Gastrocnemius medialis (tissue), 4 donors: ENCODE measurements at places on chromosomes 2 and 18. TPM values are rescaled to one million over a fixed set of nuclear protein-coding genes. Genes with fewer than 3 reads are reported as not detected.

DNA sequence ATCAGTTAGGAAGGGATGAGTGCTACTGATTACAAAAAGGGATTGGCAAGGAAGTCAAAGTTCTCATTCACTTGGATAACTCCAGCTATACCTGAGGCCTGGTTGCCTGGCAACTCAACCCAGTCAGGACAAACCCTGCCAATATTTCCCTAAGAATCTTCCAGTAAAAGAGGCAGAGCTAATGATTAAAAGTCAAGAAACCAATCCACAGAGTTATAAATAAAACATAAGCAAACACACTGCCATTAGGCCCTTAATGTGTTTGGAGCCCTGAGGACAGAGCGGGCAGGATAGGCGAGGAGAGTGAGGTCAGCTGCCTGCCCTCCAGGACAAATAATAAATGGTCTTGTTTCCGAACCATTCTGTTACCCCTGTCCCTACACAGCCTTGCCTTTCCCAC is 215.6 kb upstream of the NABP1 start:
- DNase-seq = no peak

DNA sequence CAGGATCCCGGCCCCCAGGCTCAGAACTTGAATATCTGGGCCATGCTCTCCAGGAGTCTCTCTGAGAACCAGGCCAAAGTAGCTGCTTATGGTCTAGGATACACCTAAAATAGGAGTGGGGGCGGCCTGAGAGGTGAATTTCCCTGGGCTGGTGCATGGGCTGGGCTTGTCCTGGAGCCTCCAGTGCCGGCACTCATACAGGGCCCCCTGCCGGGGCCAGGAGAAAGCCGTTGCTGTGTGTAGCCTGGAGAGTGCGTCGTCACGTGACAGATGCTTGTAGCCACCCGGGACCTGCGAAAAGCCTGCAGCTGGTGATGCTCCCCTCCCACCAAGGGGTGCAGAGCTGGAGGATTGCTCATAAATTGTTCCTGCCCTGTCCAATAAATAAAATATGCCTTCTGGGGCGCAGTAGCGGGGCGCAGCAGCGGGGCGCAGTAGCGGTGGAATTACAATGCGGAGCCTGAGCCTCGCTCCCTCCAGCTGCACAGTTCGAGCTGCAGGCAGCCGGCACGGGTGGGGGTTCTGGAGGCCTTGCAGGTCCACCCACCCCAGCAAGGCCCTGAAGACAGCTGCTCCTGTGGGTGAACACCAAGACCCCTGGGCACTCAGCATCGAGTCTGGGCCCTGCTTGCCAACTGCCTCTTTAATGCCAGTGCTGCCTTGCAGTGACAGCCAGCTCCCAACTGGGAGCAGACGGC is 289.9 kb downstream of the NDUFA10 start:
- DNase-seq = peak; percentile 37

DNA sequence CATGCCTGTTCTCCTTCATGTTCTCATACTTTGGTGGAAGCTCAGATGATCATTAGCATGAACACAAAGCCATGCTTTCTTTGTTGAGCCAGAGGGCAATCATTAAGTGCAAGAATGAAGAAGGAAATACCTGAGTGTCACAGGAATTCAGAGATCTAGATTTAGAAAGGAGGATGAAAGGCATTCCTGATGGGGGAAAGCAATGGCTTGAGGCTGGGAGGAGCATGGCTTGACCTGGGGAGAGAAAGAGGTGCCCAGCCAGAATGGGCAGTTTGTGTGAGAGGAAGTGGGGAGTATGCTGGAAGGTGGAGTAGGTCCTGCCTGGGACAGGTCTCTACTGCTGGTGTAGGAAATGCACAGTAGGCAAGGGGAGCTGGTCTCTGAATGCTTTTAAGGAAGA is 35.1 kb downstream of the SLC4A3 start:
- no peak for DNase-seq

- no peak for DNase-seq
Observed at GRCh38 chr2:114714313-114714712, 271.9 kb downstream of the DPP10 start.

DNA sequence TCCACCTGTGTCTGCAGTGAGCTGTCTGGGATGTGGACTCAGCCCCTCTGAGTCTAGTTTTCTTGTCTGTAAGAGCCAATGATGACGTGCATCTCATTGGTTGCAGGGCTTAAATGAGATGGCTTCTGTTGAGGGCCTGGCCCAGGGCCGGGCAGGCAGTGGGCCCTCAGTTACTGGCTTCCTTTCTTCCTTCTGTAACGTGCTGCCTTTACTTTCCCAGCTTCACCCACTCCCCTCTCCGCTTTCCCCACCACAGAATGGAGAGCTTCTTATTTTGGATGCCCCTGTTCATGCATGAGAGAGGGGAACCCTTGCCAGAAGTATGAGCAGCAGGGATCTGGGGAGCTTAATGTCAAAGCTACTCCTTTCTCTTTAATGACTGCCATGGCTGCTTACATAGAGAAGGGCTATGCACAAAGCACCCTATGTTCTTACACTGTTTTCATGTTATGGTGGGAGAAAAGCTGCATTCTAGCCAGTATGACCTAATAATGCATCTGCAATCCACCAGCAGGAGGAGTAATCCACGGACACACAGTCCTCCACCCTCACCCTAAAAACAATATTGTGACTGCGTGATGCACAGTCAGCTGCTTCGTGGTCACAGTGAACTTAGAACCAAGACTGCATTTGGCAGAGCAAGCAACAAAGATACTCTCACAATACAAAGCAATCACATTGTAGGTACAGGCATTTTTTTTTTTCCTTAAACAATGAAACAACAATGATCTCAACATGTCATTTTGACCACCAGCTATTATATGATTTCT is 37.2 kb downstream of the CREG2 start:
- no peak for DNase-seq

- DNase-seq = no peak
Observed at GRCh38 chr2:118119761-118120400, 31.6 kb downstream of the INSIG2 start.

DNA sequence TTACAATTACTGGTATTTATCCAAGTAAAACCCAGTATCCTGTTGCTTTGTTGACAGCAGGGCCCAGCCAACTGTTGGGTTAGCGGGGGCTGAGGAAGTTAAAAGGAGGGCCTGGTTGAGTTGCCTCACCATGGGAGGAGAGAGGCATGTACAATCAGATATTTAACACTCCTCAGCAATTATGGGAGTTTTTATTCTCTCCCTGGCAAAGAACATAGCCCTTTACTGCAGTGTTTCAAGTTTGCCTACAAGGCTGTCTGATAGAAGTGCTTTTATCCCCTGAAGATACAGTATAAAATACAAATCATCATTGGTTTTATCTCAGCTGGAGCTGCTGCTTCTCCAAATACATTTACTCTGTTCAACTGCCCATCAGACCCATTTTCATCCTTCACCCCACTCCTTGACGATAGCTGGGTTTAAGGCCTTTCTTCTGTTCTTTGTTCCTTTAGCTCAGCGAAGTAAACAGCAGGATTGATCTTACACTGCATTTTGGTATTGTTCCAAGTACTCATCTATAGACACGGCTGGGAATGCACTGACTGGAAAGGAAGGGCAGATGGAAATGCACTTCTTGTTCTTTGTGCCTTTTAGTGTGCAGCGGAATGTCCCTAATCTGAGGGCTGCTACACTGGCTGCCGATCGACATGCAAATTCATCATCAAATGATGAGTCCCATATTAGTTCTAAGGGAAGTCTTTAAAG is 402.5 kb upstream of the SPRED2 start:
- DNase-seq = no peak

DNA sequence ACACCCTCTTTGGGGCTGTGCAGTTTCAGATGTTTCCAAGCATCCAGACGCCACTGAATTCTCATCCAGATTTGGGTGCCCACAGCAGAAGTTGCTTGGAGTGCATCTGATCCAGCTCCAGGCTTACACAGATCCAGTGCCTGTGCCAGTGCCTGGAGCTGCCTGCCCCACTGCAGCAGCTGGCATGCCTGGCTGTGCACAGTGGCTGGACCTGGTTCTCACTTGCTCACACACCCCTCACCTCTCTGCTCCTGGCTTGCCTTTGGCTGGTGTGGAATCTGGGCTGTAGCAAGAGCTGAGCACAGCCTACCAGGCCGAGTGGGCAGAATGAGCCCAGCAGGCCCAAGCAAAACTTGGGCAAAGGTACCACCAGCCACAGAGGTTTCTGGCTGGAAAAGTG is 137.9 kb downstream of the SPAG16 start:
- no peak for DNase-seq

Gene RELCH
- total RNA-seq = 11.5 TPM

Gene SMC6
- 10.5 TPM for total RNA-seq

Gene IL36B
- not detected for total RNA-seq

Gene ARHGAP28
- total RNA-seq = 17.9 TPM

Gene HOXD4
- total RNA-seq = 1.4 TPM

Gene RAB17
- 0.42 TPM for total RNA-seq

Gene HOXD9
- 1.8 TPM for total RNA-seq

Gene CHRND
- 49.1 TPM for total RNA-seq

Gene TMEM37
- total RNA-seq = 0.49 TPM

Gene KCNE4
- 2.2 TPM for total RNA-seq
